ENCODE measurements at places on chromosomes 2 and 18.

GRCh38 chr18:49647496-49648168, 85.8 kb downstream of the LIPG start:
- peak; percentile 26 for DNase-seq

GRCh38 chr18:47898696-47899095, 31.8 kb downstream of the SMAD2 start:
- DNase-seq = no peak

DNA sequence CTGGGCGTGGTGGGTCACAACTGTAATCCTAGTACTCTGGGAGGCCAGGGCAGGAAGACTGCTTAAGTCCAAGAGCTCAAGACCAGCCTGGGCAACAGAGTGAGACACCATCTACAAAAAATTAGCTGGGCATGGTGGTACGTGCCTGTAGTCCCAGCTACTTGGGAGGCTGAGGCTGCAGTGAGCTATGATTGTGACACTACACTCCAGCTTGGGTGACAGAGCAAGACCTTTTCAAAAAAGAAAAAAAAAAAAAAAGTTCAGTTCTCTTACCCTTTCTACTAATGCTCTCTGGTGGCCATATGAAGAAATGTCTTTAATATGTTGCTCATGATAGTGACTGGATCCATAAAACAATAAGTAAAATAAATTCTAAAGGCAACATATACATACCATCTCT, 14.9 kb downstream of the TYW5 start:
- peak; percentile 69 for DNase-seq

DNA sequence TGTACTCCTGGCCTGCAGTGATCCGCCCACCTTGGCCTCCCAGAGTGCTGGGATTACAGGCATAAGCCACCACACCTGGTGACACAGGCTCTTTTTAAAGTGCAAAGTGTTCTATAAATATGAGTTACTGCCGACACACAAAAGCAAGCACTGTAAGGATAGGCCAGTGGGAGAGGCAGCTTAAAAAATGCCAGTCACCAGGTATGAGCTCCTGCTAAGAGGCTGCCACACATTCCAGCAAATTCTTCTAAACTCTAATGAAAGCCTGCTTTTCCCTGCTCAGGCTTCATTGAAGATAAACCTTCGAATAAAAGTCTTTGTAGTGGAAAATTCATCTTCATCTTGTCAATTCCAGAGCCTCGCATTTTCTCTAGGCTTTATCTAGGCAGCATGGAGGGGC, 203.0 kb upstream of the PID1 start:
- DNase-seq = no peak

GRCh38 chr18:13216092-13216582, 2.4 kb upstream of the LDLRAD4 start:
- DNase-seq = peak; percentile 74

- no peak for DNase-seq
Observed at GRCh38 chr2:36294316-36294721, 61.3 kb upstream of the CRIM1 start.

GRCh38 chr2:36059691-36060090, 295.9 kb upstream of the CRIM1 start:
- DNase-seq = no peak

- no peak for DNase-seq
Observed at GRCh38 chr2:32945286-32945685, 1.5 kb upstream of the LTBP1 start.

- no peak for DNase-seq
Observed at GRCh38 chr2:23692851-23693605, 233.9 kb downstream of the ATAD2B start.

GRCh38 chr2:5076599-5076998, 615.6 kb upstream of the SOX11 start:
- DNase-seq = no peak

DNA sequence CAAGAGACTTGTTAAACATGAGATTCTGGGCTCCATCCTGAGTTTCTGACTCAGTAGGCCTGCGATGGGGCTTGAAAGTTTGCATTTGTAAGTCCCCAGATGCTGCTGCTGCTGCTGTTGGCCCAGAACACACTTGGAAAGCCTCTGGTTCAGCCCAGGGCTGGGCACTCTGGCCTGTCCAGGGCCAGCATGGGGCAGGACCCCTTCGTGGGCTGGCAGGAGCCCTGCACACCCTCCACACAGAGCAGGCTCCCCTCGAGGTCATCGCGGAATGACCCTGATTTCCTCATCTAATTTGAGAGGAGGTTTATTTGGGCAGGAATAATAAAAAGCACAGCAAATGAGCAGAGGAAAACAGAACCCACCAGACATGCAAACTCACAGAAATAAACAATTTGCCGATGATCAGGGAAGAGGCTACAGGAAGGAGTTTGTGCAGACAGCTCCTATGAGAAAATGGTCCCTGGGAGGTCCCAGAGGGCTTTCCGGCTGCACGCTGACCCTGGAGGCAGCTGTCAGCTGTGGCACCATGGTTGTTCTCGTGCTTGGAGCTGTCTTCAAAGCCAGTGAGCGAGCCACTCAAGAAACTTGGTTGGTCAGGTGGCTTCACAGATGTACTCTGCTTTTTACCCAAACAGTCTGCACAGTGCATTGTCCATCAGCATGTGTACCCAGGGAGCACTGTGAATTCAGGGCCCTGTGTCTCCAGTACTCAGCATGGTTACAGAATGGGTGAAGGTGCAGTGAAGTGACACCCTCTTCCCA, 119.3 kb downstream of the GLI2 start:
- DNase-seq = no peak

GRCh38 chr2:102082571-102083392, 59.8 kb upstream of the IL1R1 start:
- DNase-seq = peak; percentile 92

DNA sequence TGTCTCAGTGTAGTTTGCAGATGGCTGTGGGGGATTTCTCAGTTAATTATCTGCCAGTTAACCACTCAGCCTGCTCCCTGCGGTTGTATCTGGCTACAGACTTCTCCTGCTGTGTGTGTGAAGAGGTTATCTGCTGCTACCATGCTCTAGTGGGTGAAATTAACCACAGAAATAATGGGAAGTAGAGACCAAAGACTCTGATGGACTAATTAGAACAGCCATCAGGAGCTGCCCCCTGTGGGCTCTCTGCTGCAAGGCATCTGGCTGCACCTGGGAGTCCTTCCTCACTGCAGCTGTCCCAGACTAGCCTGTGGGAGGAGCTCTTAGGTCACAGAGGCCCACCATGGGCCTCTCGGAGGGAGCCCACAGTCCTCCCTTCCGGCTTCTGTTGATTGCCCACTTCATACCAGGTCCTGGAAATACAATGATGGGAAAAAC, 66.6 kb downstream of the CTIF start:
- no peak for DNase-seq

- peak; percentile 74 for DNase-seq
Observed at GRCh38 chr2:160278879-160279177, 78.8 kb upstream of the ITGB6 start.

- no peak for DNase-seq
Observed at GRCh38 chr2:55011831-55012671, 38.2 kb downstream of the RTN4 start.

DNA sequence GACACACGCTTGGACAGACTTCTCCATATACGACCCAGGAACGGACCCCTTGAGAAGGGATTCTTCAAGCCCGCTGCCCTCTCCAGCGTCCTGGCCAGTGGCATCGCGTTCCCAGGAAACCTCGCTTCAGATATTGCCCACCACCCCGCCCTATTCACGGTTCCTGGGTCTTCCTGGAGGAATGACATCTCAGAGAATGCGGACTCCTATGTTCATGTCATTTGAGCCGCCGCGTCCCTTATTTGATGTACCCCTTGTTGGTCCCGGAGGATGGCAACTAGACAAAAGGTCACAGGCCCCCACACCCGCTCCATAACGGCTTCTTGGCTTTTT, 588 bp upstream of the CCDC93 start:
- DNase-seq = no peak

DNA sequence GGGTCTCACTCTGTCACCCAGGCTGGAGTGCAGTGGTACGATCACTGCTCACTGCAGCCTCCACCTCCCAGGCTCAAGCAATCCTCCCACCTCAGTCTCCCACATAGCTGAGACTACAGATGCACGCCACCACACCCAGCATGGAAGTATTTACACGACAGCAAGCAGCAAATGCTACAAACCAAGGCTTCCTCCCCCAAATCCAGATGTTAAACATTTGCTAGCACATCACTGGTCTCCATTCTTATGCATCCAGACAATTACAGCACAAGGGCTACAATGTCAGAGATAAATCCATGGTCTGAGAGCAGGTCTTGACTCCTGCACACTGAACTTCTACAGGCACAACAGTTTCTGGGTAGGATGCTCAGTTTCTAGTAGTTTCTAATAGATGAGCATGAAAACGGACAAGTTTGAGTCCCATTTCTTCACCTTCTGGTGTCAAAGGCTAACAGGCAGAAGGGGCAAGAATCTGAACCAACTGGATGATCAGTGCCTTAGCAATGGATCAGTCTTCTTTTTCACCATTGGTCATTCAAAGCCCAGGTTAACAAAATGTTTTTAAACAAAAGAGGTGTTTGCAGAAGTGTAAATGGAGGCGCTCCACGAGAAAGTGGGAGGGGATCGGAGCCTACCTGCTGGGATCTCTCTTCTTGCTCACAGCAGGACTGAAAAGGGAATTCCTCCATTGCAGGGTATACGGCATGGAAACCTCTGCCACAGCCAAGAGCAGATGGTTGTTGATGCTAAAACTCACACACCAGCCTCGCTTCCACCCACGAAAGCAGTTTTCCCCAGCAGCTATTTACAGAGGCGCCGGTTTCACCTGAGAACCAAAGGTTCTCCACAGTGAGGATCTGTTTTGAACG, 135.0 kb upstream of the ARL4C start:
- DNase-seq = no peak

DNA sequence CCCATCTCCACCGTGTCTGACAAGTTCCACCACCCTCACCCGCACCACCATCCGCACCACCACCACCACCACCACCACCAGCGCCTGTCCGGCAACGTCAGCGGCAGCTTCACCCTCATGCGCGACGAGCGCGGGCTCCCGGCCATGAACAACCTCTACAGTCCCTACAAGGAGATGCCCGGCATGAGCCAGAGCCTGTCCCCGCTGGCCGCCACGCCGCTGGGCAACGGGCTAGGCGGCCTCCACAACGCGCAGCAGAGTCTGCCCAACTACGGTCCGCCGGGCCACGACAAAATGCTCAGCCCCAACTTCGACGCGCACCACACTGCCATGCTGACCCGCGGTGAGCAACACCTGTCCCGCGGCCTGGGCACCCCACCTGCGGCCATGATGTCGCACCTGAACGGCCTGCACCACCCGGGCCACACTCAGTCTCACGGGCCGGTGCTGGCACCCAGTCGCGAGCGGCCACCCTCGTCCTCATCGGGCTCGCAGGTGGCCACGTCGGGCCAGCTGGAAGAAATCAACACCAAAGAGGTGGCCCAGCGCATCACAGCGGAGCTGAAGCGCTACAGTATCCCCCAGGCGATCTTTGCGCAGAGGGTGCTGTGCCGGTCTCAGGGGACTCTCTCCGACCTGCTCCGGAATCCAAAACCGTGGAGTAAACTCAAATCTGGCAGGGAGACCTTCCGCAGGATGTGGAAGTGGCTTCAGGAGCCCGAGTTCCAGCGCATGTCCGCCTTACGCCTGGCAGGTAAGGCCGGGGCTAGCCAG, 1.2 kb downstream of the ONECUT2 start:
- DNase-seq = no peak

GRCh38 chr18:64238076-64238475, 89.2 kb upstream of the LINC00305 start:
- no peak for DNase-seq

GRCh38 chr18:48325115-48325665, 84.0 kb downstream of the ZBTB7C start:
- DNase-seq = peak; percentile 35

GRCh38 chr2:181895818-181896217, 4.3 kb downstream of the ITPRID2 start:
- DNase-seq = no peak

GRCh38 chr2:172092716-172093415, 7.6 kb downstream of the DLX1 start:
- no peak for DNase-seq

DNA sequence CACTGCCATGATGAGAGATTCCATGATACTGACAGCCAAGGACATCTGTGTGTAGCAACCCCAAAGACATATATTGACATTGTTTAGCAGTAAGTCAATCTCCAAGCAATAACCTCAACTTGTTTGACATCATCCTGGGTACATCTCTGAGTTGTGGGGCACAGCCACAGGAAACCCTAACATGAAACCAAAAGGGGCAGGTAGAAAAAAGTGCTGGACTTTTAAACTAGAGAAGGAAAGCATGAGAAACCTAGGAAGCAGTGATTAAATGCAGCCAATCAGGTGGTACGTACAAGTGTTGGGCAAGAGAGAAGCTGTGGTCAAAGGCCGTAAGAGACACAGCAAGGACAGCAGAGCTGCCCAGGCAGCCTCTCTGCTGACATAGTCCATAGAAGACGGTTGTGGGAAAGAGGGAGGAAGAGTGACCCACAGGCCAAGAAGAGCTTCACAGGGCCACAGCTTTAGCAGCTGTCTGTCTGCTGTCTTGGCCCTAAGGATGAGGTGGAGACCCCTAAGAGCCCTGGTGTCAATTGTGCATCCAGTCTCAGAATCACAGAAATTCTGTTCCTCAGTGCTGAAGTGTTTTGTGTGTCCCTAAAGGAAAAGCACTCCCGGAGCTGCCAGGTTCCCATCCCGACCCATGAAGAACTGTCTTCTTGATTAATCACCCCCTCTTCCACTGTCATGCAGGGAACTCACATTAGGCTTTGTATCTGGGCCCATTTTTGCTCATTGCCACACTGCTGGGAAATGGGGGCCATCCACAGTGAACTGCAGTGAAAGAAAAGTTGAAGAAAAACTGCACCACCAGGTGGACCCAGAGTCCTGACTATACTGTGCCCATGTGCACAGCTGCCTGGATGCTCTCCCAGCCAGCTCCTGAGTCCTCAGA, 25.4 kb upstream of the CHN1 start:
- peak; percentile 67 for DNase-seq

GRCh38 chr2:11657646-11658045, 12.3 kb downstream of the NTSR2 start:
- DNase-seq = no peak

- peak; percentile 65 for DNase-seq
Observed at GRCh38 chr2:180621941-180622918, 358.2 kb upstream of the UBE2E3 start.

DNA sequence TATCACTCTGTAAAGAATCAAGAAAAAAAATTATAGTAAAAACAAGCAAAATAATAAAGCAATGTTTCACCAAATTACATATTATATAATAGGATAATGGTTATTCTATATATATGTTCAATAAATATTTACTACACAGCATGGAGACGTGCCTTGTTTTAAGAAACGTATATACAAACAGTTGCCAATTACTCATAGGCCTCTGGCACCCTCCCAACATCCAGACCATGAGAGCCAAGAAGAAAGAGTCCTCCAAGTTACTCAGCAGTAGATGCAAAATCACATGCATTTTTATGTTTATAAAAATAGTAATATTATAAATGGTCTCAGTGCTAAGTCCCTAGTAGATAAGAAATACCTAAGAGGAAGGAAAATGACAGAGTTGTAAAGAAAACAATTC, 64.8 kb downstream of the REV1 start:
- DNase-seq = peak; percentile 65

All from GM23248 (cell line).